ENCODE measurements at places on chromosomes 13 and 19.

GRCh38 chr19:2648528-2648937 lies 54.0 kb downstream of the GNG7 start:
- peak; percentile 47 for DNase-seq

DNA sequence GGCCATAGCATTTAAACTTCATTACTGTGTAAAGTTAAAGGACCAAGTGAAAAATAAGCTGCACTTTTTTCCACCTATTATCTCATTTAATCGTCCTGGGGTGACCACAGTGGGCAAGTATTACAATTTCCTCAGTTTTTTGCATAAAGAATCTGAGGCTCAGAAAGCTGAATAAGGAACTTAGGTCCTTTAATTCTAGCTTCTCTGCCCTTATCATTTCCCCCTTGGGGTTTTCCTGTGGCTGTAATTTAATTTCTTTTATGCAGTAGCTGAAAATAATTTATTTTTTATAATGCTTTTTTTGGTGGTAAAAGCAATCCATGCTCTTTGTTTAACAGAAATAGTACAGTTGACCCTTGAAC lies 59.8 kb upstream of the RCBTB2 start:
- DNase-seq: no peak

DNA sequence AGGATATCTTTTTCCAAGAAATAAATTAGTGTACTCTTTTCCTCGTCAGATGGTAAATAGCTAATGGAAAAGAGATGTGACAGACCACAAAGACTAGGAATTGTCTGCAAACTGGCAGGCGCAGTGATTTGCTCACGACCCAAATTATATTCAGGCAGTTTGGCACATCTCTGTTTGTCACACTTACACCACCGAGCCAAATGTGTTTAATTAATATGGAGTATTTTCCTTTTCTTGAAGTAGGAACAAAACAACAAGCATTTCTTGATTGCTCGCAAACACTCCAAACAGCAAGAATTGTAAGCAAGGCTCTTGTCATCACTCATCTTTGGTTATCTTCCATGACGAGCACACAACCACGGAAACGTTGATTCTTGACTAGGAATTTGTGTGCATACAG lies 884.2 kb downstream of the PCDH9 start:
- no peak for DNase-seq

GRCh38 chr13:106238690-106239089 lies 296.8 kb downstream of the EFNB2 start:
- no peak for DNase-seq

GRCh38 chr19:16266586-16266942 lies 58.1 kb upstream of the KLF2 start:
- peak; percentile 57 for DNase-seq

DNA sequence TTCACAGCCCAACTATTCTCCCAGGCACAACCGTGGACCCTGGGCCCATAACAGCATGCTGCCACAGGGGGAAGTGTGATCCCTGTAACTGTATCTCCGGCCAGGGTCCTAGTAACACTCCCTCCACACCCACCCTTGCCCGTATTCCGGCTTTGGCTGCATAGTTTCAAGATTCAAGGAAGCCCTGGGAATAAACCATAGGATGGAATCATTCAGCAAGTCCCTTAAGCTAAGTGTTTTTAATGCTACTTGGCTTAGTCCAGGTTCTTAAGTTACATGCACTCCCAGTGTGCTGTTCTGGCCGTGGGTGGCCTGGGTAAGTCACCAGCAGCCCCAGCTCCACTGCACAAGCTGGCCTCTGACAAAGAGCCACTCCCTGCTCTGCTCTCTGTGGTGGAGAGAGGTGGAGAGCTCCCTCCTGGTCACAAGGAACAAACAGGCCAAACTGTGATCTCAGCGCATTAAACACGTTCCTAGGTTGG lies 532.4 kb upstream of the SGCG start:
- no peak for DNase-seq

- no peak for DNase-seq
These were observed 13.3 kb downstream of the SLC25A42 start for GRCh38 chr19:19077103-19077502.

GRCh38 chr13:99959540-99960230 lies 11.9 kb downstream of the ZIC5 start:
- no peak for DNase-seq

- no peak for DNase-seq
These were observed 9.9 kb downstream of the PLPP2 start for GRCh38 chr19:281156-281853.

Measured in immature natural killer cell (primary cell).